ENCODE measurements at places on chromosomes 5 and 9. TPM values are rescaled to one million over a fixed set of nuclear protein-coding genes. Genes with fewer than 3 reads are reported as not detected.

- DNase-seq: no peak
Measured at GRCh38 chr5:1343315-1343751, 1.6 kb downstream of the CLPTM1L start.

GRCh38 chr5:11684607-11685006 is 219.6 kb downstream of the CTNND2 start:
- DNase-seq: no peak

IFNA21 gene
- not detected for polyA plus RNA-seq

FGF18 gene
- polyA plus RNA-seq: not detected

- no peak for DNase-seq
Measured at GRCh38 chr5:128825826-128826225, 139.5 kb upstream of the SLC27A6 start.

DNA sequence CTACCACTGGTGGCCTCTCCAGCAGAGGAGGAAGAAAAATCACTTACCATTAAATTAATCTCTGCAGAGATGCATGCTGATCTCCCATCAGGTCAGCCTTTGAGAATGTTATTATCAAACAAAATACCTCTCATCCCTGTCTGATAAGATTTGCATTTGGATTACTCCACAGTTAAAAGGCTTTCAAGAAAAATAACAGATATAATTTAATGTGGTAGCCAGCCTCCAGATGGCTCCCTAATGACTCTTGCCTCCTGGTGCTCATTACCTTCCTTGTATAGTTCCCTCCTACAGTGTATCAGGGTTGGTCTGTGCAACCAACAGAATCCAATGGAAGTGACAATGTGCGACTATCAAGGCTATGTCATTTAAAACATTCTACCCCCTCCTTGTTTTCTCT is 63.6 kb upstream of the TNPO1 start:
- DNase-seq: no peak

SH3TC2 gene
- polyA plus RNA-seq: 0.34 TPM
